ENCODE measurements at places on chromosomes 16 and 17.

DNA sequence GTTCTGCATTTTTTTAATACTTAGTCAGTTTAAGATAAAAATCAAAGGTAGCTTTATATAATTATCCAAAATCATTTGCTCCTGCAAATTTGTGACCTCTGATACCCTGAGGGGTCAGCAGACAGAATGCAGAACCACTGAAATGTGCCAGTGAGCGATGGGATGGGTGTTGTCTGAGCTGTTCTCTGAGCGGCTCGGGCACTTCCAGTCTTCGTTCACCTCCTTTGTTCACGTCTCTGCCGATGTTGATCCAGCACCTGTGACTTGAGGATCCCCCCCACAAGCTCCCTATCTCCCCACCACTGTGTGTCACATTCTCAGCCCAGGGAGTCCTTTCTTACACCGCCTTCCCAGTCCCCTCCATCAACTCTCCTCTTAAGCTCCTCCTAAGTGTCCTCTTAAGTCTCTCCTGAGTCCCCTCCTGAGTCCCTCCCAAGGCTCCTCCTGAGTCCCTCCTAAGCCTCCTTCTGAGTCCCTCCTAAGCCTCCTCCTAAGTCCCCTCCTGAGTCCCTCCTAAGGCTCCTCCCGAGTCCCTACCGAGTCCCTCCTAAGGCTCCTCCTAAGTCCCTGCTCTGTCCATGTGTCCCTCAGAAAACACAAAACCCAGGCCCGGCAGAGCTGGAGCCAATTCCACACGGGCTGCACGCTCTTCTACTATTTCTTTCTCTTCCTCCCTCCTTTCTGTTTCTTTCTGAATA is 47.5 kb downstream of the RNF213 start:
- DNase-seq, result no peak

- DNase-seq, result no peak
Measured at GRCh38 chr17:7023576-7024401, 939 bp downstream of the BCL6B start.

GRCh38 chr16:85926370-85926769 is 27.4 kb downstream of the IRF8 start:
- no peak for DNase-seq

DNA sequence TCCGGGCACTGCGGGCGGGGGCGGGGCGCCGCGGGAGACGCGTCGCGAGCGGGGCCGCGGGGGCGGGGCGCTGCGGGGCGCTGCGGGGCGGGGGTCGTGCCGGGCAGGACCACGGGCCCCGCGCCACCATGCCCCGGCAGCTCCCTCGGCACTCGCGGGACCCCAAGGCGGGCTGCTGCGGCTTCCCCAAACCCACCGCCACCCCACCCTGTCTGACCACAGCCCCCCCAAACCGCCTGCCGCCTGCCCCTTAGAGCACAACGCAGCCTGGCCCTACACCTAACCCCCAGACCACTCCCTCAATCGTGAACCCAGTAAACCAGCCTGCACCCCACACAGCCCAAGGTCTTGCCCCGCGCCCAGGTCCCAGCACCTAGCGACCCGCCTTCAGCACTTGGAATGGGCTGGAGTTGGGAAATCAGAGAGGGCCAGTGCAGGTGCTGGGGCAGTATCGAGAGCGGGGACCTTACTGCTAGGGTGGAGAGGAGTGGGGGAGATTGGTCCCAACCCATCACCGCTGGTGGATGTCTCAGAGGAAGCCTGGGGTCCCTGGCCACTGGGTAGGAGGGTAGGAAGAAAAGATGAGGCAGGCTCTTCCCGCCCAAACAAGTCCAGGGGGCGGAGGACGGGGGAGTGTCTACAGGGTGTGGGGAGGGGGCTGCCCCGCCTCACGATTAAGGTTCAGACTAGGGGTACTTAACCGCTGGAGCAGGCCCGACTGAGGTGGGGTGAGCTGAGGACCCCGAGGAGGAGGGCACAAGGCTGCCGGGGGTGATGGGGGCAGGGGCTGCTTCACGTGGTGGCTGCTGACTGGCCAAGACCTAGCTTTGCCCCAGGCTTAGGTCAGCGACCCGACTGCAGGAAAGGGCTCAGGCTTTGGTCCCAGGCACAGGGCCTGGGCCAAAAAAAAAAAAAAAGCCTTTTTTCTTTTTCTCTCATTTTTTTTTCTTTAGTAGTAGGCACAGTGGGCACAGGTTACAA is 539 bp upstream of the VAMP2 start:
- DNase-seq, result no peak

- DNase-seq, result no peak
Measured at GRCh38 chr17:62984801-62985200, 18.8 kb downstream of the TANC2 start.

- no peak for DNase-seq
Measured at GRCh38 chr16:3726021-3726687, 8.8 kb upstream of the TRAP1 start.

DNA sequence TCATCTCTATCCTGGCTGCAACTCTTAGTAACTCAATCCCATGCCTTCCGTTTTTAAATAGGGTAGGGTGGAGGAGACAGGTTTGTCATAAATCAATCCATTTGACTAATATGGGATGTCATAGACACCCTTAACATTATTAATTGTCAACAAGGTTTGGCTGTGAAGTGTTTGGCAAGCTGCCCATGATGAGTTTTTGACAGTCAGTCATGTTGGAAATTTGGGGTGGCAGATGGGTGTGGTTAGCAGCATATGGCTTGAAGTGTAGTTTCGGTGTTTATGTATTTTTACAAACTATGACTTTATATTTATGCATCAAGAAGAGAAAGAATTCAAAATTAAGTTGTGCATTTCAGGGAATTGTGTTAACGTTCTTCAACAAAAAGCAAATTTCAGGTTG is 221.8 kb upstream of the CDH5 start:
- no peak for DNase-seq

GRCh38 chr17:45971698-45972141 is 27.3 kb upstream of the STH start:
- DNase-seq, result no peak

DNA sequence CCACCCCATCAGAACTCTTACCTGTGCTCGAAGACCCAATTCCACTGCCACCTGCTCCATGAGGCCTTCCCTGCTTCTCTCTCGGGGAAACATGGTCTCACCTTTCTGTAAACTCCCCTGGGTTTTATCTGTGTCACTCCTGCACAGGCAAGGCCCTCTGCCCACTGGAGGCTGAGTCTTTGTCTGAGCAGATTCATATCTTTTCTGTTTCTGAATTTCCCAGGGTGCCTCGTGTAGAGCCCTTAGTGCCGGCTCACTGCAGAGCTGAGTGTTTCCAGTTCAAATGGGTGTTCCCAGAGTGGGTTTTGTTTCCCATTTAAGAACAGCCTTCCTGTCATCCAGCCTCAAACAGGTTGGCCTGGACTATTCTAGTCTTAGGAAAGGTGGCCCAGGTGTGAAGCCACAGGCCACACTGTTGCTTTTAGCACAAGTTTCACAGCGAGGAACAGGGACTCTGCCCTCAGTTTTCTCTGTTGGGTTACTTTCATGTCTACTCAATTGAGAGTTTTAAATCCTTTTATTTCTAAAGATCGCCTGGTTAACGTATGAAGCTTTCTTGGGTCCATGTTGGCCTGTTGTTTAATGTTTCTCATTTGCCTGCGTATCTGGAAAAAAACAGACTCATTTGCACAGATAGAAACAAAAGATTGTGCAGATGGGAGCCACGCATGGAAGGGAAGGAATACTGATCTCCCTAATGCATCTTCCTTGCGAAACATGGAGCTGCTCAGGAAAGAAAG is 228.7 kb downstream of the MSI2 start:
- DNase-seq, result peak; percentile 70

DNA sequence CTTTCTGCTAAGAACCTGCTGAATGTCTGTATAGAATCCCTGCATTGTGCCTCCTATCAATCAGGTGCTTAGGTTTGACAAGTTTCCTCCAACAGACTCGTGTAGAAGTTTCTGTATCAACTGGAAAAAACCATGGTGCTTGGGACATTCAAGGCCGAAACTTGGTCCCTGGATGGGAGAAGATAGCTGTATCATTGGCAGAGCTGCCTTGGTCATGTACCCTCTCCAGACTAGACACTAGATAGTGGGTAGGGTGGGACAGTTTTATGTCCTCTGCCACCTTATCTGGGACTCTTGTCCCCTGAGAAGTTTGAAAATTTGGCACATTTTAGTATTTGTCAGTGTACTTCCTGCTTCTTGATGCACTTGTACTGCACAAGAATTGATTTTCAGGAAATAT is 520.8 kb downstream of the WWOX start:
- no peak for DNase-seq

DNA sequence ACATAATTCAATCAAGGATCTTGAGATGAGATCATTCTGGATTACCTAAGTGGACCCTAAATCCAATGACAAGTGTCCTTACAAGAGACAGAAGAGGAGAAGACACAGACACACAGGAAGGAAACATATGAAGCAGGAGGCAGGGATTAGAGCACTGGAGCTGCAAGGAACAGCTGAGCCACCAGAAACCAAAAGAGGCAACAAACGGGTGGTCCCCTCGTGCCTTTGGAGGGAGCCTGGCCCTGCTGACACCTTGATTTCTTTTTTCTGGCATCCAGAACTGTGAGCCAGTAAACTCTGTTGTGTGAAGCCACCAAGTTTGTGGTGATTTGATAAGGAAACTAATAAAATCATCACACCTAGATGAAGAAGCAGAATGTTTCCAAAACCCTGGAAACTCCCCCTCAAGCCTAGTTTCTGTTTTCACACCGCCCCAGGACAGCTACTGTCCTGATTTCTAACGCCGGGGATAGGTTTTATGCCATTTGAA is 115.2 kb downstream of the PITPNC1 start:
- DNase-seq, result no peak

DNA sequence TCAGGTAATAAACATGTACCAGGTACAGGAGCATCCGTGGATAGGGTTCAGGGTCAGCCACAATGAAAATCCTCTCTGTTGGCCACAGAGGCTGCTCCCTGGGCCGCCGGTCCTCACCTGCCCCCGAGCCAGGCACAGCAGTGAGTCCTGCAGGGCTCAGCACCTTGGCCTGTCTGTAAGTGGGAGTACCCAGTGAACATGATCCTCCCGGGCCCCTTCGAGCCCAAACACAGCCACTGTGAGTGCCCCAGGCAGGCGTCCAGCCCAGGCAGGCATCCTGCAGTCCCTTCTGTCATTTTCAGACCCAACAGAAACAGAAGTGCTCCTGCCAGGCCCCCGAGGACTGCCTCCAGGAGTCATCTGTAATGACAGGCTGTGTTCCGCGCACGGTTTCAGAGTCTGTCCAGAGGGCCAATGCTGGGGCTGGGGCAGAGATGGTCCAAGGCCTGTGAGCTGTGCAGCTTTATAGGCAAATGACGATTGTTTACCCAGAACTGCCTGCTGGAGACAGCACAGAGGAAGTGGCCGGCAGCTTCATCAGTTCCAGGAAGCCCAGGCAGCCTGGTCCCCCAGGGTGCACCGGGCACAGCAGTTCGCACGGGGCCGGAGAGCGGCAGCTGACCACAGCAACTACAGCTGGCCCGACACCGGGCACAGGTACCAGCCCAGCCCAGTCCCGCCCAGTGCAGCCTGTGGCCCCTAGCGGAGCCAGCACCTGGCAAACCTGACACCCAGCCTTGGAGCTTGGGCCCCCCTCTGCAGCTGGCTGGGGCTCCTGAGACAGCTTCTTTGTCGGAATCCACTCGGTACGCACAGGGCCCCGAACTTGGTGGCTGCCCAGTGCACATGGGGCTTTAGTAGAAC is 13.2 kb downstream of the SLC7A5 start:
- no peak for DNase-seq

- no peak for DNase-seq
Measured at GRCh38 chr17:31385428-31386285, 5.8 kb upstream of the RAB11FIP4 start.

GRCh38 chr17:37265446-37266173 is 110.2 kb upstream of the C17orf78 start:
- no peak for DNase-seq

DNA sequence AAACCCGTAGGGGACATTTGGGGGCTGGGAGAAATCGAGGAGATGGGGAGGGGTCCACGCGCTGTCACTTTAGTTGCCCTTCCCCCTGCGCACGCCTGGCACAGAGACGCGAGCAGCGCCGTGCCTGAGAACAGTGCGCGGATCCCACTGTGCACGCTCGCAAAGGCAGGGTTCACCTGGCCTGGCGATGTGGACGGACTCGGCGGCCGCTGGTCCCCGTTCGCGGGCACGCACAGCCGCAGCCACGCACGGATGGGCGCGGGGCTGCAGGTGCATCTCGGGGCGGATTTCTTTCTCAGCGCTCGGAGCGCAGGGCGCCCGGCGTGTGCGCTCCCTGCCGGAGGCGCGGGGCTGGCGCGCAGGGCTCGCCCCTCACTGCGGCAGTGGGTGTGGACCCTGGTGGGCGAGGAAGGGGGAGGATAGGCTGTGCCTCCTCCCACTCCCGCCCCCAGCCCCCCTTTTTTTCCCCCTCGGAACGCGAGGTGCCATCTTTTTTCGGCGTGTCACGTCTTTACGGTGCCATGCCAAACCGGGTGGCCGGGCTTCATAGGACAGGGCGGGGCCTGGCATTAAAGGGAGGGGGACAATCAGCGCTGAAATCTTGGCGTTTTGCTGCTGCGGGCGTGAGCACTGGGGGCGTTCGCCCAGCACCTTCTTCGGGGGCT is 1.1 kb downstream of the MAPT start:
- peak; percentile 73 for DNase-seq

DNA sequence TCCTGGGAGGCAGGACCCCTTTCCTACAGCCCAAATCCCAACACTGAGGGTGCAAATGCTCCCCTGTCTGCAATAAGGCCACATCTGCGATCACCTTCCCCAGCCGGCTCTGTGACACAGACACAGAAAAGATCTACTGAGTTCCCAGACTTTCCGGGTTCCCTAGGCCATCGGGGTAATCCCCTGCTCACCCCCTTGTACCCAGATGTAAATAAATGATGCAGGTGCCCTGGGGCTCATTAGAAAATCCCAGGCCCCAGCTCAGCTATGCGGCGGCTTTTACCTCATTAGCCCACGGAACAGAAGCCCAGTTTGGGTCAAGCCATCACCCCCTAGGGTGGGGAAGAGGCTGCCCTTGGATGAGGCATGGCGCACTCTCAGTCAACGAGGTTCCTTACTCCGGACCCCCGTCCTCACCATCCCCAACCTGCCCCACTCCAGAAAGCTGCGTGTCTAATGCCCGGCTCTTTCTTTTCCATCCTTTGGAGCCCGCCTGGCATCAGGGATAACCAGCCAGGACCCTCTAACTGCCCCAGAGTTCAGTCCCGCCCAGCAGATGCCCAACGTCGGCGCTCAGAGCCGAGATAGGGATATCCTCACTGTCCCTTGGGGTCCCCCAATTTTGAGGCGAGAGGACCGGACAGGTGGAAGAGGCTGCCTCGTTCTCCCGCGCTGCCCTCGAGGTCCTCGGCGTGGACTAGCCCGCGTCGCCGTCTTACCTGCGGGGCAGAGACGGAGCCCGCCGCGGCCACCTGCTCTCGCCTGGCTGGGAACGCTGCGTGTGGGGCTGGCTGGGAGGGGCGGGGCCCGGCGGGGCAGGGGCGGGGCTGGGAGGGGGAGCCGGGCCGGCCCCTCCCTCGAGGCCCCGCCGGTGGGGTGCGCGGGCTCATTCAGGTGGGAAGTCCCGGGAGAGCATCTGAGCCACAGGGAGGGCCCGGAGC is at the start of gene ZNF385C:
Gene ZNF385C (minus strand): TSS at position 783 of the 941 bp plus-strand sequence. CDS start 35,417 bp downstream, outside the sequence.
- peak; percentile 15 for DNase-seq

GRCh38 chr16:64253096-64253495 is 868.8 kb downstream of the CDH11 start:
- DNase-seq, result no peak
